ENCODE measurements at places on chromosomes 12 and 14. TPM values are rescaled to one million over a fixed set of nuclear protein-coding genes. Genes with fewer than 3 reads are reported as not detected.

The PTPRB gene
- polyA plus RNA-seq = 7.2 TPM

- no peak for DNase-seq
- no peaks in the 10 kb centered on the region for H3K27me3 ChIP-seq
- no peaks in the 10 kb centered on the region for H3K4me1 ChIP-seq
- no peaks in the 10 kb centered on the region for H3K36me3 ChIP-seq
- H3K27ac ChIP-seq = no peak overlapping the region
Observed at GRCh38 chr12:126384026-126384564, 1318.9 kb downstream of the AACS start.

The OASL gene
- 0.31 TPM for polyA plus RNA-seq

The SPIC gene
- 0.13 TPM for polyA plus RNA-seq

DNA sequence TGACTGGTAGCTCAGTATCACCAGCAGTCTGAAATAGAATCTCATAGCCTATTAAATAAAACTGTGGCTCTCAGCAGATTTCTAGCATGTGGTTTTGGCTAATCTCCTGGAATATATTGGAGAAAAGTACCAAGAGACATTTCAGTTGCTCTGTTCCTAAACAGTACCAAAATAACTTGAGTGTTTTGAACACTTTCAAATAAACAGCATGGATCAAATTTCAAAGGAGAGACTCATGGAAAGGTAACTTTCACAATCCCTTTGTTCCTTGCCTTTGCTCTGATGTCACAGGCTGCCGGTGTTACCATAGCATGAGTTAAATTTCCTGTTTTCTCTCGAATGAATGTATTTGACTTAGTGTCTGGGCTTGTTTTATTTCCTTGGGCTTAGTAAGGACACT, 3.4 kb downstream of the ARG2 start:
- no peak overlapping the region for H3K4me3 ChIP-seq
- peaks cover 11% of the 10 kb centered on the region for H3K4me1 ChIP-seq
- no peaks in the 10 kb centered on the region for H3K36me3 ChIP-seq
- no peak overlapping the region for H3K27ac ChIP-seq
- DNase-seq = no peak

DNA sequence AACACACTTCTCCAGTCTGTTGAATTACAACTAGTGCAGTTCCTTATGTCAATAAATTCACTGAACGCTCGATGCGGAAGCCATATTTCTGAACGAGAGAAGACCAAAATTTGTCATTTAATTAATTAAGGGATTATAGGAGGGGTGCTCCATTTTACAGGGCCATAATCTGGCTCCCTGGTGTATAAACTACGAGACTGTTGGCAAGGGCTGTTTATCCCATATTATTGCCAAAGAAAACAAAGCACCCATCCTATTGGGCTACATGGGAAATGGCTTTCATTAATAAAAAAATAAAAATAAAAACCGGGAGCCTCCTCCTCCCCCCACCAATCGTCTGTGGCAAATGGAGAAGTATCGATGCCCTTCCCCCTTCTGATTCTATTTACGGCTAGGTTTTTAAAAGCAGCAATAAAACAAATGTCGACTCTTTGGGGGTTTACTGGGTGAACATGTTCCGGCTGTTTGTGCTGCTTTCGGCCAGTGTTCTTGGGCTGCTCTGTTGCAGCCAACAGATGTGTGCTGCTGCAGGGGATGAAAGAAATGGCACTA, 24.8 kb downstream of the ATF7 start:
- peaks cover 6% of the 10 kb centered on the region for H3K36me3 ChIP-seq
- H3K27me3 ChIP-seq = no peaks in the 10 kb centered on the region
- H3K27ac ChIP-seq = no peak overlapping the region
- no peak overlapping the region for H3K4me3 ChIP-seq

GRCh38 chr12:128513331-128513730, 246.4 kb downstream of the TMEM132C start:
- no peaks in the 10 kb centered on the region for H3K36me3 ChIP-seq
- H3K4me3 ChIP-seq = no peak overlapping the region
- DNase-seq = peak; percentile 3
- H3K27me3 ChIP-seq = no peaks in the 10 kb centered on the region
- H3K4me1 ChIP-seq = no peaks in the 10 kb centered on the region

The KRT74 gene
- polyA plus RNA-seq = not detected

The PPP1R3E gene
- polyA plus RNA-seq = 27.3 TPM

The NGB gene
- 3.1 TPM for polyA plus RNA-seq

GRCh38 chr12:2467447-2468195, 327.1 kb upstream of the FKBP4 start:
- H3K27me3 ChIP-seq = no peaks in the 10 kb centered on the region
- no peak for DNase-seq
- no peaks in the 10 kb centered on the region for H3K4me1 ChIP-seq
- H3K4me3 ChIP-seq = no peak overlapping the region
- H3K27ac ChIP-seq = no peak overlapping the region

- H3K4me3 ChIP-seq = no peak overlapping the region
- no peaks in the 10 kb centered on the region for H3K4me1 ChIP-seq
- no peaks in the 10 kb centered on the region for H3K27me3 ChIP-seq
- H3K27ac ChIP-seq = no peak overlapping the region
Observed at GRCh38 chr12:14995583-14996425, 23.0 kb downstream of the PDE6H start.

The SPTB gene
- polyA plus RNA-seq = 2.9 TPM

DNA sequence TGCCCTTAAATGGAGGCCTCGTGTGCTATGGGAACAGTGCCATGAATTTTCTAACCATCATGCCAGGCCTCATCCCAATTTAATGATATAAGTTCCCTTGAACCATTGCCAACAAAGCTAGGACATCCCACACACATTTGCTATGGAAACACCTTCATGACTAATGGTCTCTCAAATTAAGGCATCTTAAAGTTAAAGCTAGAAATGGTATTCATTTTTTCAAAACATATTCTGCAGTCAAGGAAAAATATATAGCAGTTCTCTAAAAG, 117.3 kb downstream of the BTG1 start:
- no peak overlapping the region for H3K27ac ChIP-seq
- peak; percentile 18 for DNase-seq
- no peaks in the 10 kb centered on the region for H3K36me3 ChIP-seq
- no peaks in the 10 kb centered on the region for H3K4me1 ChIP-seq
- no peaks in the 10 kb centered on the region for H3K27me3 ChIP-seq

GRCh38 chr14:104768437-104769323, 15.7 kb downstream of the SIVA1 start:
- peak; percentile 80 for DNase-seq
- H3K27ac ChIP-seq = no peak overlapping the region
- peaks cover 42% of the 10 kb centered on the region for H3K36me3 ChIP-seq
- peaks cover 5% of the 10 kb centered on the region for H3K4me1 ChIP-seq
- no peak overlapping the region for H3K4me3 ChIP-seq
- no peaks in the 10 kb centered on the region for H3K27me3 ChIP-seq

- peak overlapping the region; percentile 30 for H3K27ac ChIP-seq
- no peak for DNase-seq
- H3K4me1 ChIP-seq = peaks cover 5% of the 10 kb centered on the region
- H3K36me3 ChIP-seq = no peaks in the 10 kb centered on the region
- H3K27me3 ChIP-seq = no peaks in the 10 kb centered on the region
Observed at GRCh38 chr12:69036533-69036932, 103.6 kb upstream of the CPM start.

- DNase-seq = no peak
- H3K27ac ChIP-seq = no peak overlapping the region
- H3K27me3 ChIP-seq = no peaks in the 10 kb centered on the region
- H3K4me1 ChIP-seq = no peaks in the 10 kb centered on the region
- no peak overlapping the region for H3K4me3 ChIP-seq
Observed at GRCh38 chr12:27733052-27733656, 22.5 kb downstream of the MRPS35 start.

DNA sequence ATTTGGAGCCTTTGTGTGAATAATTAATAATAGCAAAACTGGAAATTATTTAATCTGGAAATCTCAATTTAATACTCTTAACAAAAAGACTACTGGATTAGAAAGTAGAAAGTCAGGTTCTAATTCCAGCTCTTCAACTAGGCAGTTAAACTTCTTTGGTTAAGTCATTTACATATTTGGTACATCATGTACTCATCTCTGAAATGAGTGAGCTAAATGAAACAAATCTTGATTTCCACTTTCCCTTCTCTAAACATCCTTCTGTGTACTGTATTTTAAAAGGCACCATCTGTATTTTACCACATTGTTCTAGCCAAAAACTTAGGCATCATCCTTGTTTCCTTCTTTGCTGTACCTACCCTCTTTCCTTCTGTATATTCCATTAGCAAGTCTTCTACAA, 26.9 kb downstream of the CRADD start:
- DNase-seq = no peak
- H3K27ac ChIP-seq = no peak overlapping the region
- no peaks in the 10 kb centered on the region for H3K27me3 ChIP-seq
- peaks cover 4% of the 10 kb centered on the region for H3K4me1 ChIP-seq
- H3K4me3 ChIP-seq = no peak overlapping the region

DNA sequence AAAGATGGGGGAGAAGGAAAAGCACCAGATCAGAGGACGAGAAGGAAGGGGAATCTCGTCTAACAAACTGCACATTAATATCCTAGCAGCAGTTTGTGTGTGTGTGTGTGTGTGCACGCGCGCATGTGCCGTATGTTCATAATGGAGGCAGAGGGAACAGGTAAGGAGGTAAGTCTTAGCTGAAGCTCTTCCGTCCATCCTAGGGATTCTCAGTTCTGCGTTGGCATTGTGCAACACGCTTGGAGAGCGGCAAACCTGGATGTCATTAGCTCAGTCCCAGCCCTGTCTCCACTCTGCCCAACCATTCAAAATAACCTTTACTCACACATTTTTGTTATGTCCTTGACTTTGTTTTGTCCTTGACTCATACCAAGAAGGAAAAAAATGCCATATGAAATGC, 1.6 kb upstream of the C1R start:
- peaks cover 8% of the 10 kb centered on the region for H3K36me3 ChIP-seq
- no peaks in the 10 kb centered on the region for H3K27me3 ChIP-seq
- DNase-seq = no peak
- H3K4me1 ChIP-seq = peaks cover 4% of the 10 kb centered on the region

- no peak for DNase-seq
- H3K4me1 ChIP-seq = no peaks in the 10 kb centered on the region
- no peak overlapping the region for H3K27ac ChIP-seq
- H3K27me3 ChIP-seq = no peaks in the 10 kb centered on the region
- no peaks in the 10 kb centered on the region for H3K36me3 ChIP-seq
Observed at GRCh38 chr14:37062191-37062803, 110.1 kb downstream of the SLC25A21 start.

- H3K27ac ChIP-seq = no peak overlapping the region
- no peaks in the 10 kb centered on the region for H3K27me3 ChIP-seq
- peaks cover 9% of the 10 kb centered on the region for H3K36me3 ChIP-seq
- no peak for DNase-seq
- H3K4me3 ChIP-seq = no peak overlapping the region
Observed at GRCh38 chr12:62654326-62655241, 188.0 kb downstream of the MON2 start.

DNA sequence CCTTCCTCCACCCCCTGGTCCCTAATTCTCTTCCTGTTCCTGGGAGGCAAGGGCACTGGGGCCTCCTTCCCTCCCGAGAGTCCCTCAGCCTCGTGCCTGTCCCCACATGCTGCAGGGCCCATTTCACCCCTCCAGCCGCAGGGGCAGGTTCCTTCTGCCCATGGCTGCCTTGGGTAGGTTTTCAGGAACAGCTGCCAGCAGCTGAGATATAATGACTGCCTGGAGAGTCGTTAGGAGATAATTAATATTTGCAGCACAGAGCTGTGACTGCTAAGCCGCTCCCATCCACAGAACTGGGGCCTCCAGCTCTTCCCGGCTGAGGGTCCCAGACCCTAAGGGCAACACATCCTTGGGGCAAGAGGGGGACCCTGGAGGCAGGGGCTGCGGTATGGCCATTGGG, 211.9 kb upstream of the LHX5 start:
- H3K36me3 ChIP-seq = no peaks in the 10 kb centered on the region
- no peak overlapping the region for H3K27ac ChIP-seq
- H3K4me1 ChIP-seq = no peaks in the 10 kb centered on the region
- no peak for DNase-seq
- no peaks in the 10 kb centered on the region for H3K27me3 ChIP-seq

DNA sequence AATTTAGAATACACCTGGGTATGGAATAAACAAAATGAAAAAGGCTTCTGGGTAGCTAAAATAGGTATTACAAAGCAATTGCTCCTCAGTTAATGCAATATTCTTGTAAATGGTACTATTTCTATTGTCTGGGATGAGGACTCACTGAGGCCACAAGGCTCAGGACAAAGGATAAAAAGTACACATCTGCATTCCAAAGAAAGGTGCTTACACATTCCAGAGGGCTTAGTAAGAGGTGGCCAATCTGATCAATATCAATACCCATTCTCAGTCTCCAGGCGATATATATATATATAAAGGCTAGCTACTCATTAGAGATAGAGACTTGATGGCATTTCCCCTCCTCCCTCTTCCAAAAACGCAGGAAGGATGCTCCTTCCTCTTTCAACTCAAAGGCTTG, 43.8 kb downstream of the ATXN7L3B start:
- H3K4me3 ChIP-seq = no peak overlapping the region

- H3K36me3 ChIP-seq = no peaks in the 10 kb centered on the region
- peaks cover 78% of the 10 kb centered on the region for H3K27me3 ChIP-seq
- no peak for DNase-seq
- no peak overlapping the region for H3K4me3 ChIP-seq
- no peak overlapping the region for H3K27ac ChIP-seq
Observed at GRCh38 chr12:49965836-49966235, 4.2 kb downstream of the AQP5 start.

- peak overlapping the region; percentile 17 for H3K27ac ChIP-seq
- H3K4me1 ChIP-seq = peaks cover 30% of the 10 kb centered on the region
- H3K27me3 ChIP-seq = no peaks in the 10 kb centered on the region
- no peak for DNase-seq
- peak overlapping the region; percentile 25 for H3K4me3 ChIP-seq
Observed at GRCh38 chr12:55741931-55742680, 816 bp upstream of the GDF11 start.

The APOF gene
- polyA plus RNA-seq = 0.06 TPM

GRCh38 chr14:82224610-82225009, 691.0 kb upstream of the SEL1L start:
- no peaks in the 10 kb centered on the region for H3K27me3 ChIP-seq
- no peak for DNase-seq
- no peaks in the 10 kb centered on the region for H3K36me3 ChIP-seq
- H3K4me1 ChIP-seq = no peaks in the 10 kb centered on the region
- H3K27ac ChIP-seq = no peak overlapping the region
- no peak overlapping the region for H3K4me3 ChIP-seq

The HOXC9 gene
- polyA plus RNA-seq = 0.51 TPM

The ADCY6 gene
- polyA plus RNA-seq = 54.2 TPM

DNA sequence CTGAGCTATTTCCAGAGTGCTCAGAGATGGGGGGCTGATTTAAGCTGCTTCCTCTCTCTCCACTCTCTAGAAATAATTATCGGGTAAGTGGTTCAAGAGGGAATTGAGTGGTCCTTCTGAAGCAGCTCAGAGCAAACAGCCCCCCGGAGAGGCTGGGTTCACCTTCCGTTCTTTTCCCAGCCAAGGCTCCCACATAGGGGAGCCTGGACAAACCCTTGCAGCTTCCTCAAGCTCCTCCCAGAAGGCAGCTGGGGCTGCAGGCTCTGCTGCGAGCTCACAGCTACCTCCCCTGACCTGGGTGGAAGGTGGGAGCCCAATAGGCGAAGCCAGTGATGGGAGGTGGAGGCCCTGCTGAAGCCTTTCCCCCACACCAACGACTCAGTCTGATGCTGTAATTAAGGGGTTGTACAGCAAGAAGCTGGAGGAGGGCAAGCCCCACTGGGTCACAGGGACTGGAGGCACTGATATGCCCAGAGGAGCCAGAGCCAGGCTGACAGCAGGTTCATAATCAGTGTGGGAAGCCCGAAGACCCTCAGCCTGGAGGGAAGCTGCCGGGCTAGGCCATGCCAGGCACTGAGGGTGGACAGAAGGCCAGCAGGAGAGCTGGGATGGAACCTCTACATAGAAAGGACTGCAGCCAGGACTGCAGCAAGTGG, 52.4 kb downstream of the ARL6IP4 start:
- no peak overlapping the region for H3K4me3 ChIP-seq
- H3K27me3 ChIP-seq = no peaks in the 10 kb centered on the region
- peaks cover 13% of the 10 kb centered on the region for H3K36me3 ChIP-seq
- no peak for DNase-seq
